AML-193 (cell line): ENCODE measurements at places on chromosomes 7 and 10.

DNA sequence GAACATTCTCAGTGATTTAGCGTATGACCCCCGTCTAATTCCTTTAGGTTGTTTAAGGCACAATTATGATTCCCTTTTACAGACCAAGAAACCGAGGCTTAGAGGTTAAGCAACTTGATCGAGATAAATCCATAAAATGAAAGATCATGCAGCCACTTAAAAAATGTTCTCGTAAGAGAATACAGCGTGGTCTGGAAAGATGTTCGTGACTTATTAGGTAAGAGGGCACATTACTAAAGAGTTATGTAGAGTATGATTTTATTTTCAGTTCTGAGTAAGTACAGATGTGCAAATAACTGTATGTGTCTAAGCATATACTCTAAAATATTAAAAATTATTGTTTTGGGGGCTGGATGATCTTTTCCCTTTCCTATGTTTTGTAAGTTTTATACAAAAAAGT, 575.1 kb downstream of the PARD3 start:
- DNase-seq, result no peak

GRCh38 chr10:86357041-86357440, 9.6 kb downstream of the GRID1 start:
- DNase-seq, result peak; percentile 16

- DNase-seq, result no peak
Measured at GRCh38 chr10:17655567-17656146, 11.7 kb downstream of the STAM start.

- peak; percentile 32 for DNase-seq
Measured at GRCh38 chr7:29113384-29114102, 32.8 kb downstream of the CPVL start.

DNA sequence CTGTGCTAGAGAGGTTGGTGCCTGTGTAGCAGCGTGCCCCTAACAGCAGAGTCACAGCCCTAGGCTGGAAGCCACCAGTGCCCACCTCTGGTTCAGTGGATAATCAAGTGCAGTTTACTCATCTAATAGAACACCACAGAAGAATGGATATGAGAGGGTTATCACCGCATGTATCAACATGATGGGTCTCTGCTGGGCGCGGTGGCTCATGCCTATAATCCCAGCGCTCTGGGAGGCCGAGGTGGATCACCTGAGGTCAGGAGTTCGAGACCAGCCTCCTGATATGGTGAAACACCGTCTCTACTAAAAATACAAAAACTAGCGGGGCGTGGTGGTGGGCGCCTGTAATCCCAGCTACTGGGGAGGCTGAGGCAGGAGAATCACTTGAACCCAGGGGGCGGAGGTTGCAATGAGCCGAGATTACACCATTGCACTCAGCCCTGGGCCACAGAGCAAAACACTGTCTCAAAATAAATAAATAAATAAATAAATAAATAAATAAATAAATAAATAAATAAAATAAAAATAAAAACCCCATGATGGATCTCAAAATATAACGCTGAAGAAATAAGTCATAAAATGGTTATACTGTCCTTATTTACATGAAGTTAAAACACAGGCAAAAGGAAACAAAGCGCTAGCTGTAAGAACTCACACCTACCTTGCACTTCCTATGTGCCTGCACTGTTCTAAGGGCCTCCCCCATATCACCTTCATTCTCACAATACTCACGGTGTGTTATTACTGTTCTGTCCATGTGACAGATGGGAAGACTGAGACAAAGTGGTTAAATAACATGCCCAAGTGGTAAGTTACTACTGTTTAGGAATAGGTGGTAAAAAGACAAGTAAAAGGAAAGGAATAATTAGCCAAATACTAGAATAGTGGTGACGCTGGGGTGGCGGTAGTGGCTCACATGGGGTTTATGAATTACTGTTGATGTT, 70.9 kb downstream of the AMZ1 start:
- DNase-seq, result no peak

DNA sequence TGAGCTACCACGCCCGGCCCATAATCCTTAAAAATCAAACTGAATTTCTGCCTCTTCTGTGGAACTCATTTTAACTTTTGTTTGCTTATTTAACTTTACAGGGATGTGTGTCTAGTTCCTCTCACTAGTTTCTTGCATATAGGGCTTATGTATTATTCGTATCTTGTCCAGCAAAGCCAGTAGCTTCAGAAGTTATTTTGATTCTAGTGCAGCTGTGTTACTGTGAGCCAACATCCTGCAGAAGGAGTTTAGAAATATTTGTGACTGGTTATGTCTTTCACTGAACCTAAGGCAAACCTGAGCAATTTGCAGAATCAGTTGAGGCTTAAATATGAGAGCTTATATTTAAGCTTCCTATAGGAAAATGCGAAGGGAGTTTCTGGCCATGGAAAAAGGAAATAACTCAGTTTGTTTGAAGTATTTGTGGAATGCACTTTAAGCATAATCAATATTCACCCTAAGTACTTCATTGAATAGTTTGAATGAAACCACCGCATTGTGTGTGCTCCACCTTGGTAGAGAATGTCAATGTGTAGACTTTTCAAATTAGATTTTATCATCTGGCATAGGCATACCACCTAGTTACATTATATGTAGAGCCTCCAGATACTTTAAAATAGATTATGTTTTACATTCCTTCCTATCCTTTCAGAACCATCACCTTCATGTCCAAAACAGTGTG, 90.8 kb downstream of the MCU start:
- DNase-seq, result no peak

GRCh38 chr7:32616625-32617024, 121.3 kb downstream of the AVL9 start:
- no peak for DNase-seq

DNA sequence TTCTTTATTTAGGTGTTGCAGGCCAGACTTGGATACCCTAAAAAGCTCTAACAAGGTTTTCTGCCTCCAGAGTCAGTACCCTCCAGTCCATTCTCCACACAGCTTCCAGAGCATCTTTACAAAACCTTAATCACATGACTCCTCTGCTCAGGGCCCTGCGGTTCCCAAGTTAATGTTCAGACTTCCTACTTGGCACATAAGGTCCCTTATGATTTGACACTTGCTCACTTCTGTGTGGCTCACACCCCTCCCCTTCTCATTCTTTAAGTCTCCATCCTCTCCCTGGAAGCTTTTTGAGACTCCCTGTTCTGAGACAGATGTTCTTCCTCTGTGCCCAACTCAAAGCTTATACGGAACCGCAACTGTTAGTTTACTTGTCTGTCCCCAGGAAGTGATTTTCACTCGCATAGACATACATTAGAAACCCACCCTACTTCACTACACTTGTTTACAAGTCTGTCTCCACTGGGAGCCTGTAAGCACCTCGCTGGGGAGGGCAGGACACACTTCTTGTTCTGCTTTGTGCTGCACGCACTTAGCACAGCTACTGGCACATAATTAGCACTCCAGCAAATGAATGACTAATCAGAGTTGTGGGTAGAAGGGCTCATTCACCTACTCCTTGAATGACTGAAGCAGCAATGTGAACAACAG, 154.3 kb upstream of the LAMB4 start:
- DNase-seq, result no peak

- DNase-seq, result no peak
Measured at GRCh38 chr7:66363635-66364034, 158.5 kb downstream of the TPST1 start.
